ENCODE measurements at places on chromosomes 3 and 15.

DNA sequence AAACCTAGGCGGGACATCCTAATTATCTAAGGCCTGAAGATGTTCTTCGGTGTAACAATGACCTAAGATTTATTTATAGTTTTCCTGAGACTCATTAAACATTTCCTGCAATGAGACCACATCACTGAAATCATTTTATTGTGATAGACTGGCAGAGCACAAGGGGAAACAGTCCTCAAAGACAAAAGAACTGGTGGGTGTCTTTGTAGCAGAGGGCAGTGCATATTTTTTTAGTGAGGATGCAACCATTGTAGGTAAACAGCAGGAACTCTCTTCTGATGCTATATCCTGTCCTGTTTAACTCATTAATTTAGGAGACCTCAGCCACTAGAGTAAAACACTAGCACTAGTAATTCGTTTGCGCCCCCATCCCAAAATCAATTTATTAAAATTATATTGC lies 100.0 kb downstream of the MAGI1 start:
- no peak for DNase-seq

- DNase-seq = no peak
Observed at GRCh38 chr3:8702560-8702959, 31.0 kb upstream of the CAV3 start.

DNA sequence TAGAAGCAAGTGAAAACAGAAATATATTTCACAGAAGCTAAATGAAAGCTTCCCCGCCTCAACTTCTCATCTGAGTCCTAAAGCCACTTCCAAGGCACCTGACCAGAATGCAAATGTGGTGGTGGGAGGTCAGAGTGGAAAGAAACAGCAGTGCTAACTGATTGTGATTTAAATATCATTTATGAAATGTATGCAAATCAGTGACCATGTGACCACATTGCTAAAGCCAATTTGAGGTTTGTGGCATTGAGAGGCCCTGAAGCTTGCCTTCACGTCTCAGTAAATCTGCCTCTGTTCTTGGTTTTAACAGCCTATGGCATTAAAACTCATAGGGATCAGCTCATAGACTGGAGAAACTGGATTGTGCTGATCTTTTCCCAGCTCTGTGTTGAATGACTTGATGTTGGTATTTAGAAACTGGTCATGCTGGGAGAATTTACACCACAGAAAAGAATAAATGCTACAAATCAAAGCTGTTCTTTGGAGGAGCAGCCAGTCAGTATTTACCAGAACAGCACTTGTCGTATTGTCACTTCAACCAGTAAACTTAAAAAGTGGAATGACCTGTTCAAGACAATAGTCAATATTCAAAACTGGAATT lies 481.4 kb upstream of the ALCAM start:
- no peak for DNase-seq

DNA sequence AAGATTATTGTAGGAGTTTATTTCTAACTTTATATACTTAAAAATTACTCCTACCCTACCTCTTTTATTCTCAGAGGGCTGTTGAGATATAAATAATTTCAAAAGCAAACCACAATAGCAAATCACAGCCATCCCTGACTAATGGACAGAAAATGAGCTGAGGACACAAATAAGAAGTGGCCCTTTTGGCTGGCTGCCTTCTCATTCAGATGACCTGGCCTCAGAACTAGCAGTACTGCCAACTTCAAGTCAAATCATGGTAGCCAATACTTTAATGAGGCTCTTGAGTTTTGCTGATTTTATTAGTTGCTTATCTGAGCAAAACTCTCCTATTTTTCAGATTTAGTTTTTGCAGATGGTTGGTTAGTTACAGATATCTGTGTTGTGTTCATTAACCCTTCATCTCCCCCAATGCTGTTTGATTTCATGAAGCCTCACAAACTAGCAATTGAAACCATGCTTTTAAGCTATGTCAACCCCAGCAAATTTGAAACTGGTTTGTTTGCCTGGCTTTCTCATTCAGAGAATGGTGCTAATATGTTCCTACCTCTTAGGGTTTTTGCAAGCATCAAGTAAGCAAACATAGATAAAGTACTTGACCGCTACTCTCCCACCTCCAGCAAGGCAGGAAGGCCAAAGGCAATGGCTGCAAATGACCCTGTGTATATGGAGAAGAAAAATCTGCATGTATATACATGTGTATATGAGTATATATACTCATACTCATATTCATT lies 73.4 kb upstream of the HACD2 start:
- no peak for DNase-seq

- no peak for DNase-seq
Observed at GRCh38 chr3:112689989-112690388, 49.0 kb upstream of the CCDC80 start.

DNA sequence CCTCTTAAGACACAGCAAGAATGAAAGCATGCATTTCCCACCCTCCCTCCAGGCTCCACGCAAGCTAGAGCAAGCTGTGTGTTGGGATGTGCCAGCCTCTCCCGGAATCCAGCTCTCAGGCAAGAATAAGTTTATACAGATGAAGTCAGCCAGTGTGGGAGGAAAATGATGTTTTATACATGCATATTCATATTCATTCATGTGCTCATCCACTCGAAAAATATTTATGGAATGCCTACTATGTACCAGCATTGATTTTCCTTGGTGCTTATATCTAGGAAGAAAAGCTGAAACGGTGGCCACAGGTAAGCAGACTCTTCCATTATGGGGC lies 62.7 kb downstream of the KLHL6 start:
- no peak for DNase-seq

GRCh38 chr15:66236806-66237375 lies 16.7 kb downstream of the MEGF11 start:
- no peak for DNase-seq

DNA sequence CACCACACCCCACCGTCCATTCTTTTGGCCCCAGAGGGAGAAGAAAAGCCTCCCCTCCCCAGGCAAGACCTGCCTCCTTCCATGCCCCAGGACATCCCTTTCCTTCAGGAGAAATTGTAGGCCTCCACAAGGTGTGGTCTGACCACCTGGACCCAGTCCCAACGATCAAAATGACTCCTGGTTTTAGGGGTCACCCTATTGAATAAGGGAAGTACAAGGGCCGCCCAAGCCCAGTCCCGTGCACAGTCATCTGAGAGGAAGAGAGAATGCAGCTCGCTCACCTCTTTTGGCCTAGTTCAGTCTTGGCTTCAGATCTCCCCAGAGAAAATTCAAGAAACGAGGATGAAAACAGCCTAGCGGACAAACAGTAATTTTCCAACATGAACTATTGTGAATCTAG lies 249.1 kb downstream of the UACA start:
- DNase-seq = no peak

GRCh38 chr3:137349557-137350348 lies 392.0 kb downstream of the IL20RB start:
- DNase-seq = no peak

DNA sequence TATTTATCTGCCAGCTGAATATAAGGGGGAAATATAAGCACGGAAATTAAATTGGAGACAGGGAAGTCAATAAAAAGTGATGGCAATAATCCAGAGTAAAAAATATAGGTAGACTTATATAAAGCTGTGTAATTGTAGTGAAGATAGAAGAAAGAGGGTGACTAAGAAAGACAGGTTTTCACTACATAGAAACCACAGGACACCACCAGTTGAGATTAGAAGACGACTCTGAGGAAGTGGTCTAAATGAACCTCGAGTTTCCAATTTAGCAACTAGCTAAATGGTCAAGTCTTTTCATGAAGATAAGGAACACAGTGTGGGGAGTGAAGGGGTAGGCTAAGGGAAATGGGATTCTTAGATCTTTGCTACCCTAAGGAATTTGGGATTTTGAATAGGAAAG lies 188.8 kb upstream of the ARL6 start:
- no peak for DNase-seq

- DNase-seq = no peak
Observed at GRCh38 chr3:170171563-170171962, 10.0 kb downstream of the PHC3 start.

DNA sequence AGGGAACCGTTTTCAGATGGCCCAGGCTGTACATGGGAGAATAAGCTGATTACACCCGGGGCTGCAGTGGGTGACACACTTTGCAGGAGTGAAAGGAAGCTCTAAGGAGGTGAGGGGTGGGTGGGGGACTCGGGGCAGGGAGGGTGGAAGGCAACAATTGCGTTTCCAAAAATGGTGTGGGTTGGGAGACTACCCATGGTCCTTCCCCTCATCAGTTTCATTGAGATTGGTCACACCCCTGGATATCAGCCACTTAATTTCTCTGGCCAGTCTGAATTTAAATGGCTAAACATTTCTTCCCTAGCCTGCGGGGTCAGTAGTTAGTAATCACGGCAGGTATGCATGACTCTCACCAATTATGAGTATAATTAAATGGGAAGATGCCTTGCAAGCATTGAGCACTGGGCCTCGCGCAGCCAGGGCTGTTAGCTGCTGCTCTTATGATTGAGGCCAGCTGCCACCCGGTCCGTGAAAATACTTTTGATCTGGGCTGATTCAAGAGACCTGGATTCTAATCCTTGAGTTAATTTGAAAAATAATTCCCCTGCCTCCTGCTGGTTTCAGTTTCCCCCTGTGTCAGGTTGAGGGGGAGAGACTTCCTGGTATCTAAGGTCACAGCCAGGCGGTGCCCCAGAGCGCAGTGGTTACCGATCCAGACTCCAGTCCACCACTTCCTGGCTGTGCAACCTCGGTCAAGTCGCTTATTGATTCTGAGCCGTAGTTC lies 23.3 kb downstream of the SLC6A6 start:
- DNase-seq = no peak

- DNase-seq = no peak
Observed at GRCh38 chr3:191944835-191945234, 483.9 kb downstream of the PYDC2 start.

- no peak for DNase-seq
Observed at GRCh38 chr3:108218811-108219210, 3.4 kb downstream of the IFT57 start.

DNA sequence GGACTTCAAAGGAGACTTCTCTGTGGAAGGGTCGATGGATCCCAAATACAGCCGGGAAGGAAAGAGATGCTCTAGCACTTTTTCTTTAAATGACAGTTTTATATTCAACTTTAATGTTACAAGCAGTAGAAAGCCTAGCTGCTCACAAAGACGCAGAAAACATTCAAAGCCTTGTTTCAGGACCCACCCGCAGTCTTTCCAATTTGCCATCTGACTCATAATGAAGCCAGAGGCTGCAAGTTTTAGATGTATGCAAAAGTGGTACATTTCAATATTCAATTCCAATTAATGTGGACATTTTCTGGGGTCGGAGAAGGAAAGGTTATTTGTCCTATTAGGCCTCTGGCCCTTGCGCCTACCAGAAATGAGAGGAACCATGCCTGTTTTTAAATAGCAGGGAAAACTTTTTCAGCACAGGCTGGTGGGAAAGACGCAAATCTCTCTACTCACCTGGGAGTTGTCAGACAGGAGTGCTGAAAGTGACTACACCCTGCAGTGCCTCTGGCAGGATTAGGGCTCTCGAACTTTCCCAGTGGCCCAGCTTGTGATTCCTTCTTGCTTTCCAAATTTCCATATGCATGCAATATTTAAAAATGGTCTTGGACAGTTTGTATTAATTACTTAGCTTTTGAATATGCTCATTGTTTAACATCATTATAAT lies 117.4 kb upstream of the MBNL1 start:
- no peak for DNase-seq

DNA sequence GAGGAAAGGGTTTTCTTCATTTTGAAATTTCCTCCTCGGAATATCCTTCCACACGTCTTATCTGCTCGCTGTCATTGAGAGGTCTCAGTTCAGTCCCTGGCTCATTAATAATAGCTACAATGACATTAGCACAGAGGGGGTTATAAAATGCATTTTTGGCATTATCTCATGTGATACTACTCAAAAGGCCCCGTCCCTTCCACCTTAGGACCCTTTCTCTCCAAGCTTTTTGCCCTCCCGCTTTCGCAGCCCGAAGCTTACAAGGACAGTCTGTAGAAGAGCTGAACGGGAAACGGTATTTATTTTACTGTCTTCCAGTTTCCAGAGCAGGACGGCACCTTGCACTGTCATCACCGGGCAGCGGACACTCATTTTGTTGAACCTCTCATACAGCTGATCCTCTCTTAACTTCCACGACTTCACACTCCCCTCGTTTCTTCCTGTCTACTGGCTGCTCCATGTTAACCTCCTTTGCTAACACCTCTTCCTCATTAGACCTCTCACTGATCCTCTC lies 5.6 kb upstream of the PLEKHO2 start:
- DNase-seq = no peak

GRCh38 chr15:52551762-52552161 lies 17.1 kb downstream of the ARPP19 start:
- DNase-seq = no peak

- DNase-seq = no peak
Observed at GRCh38 chr3:178146406-178146831, 389.8 kb upstream of the KCNMB2 start.

- peak; percentile 71 for DNase-seq
Observed at GRCh38 chr15:73601451-73602445, 31.4 kb downstream of the NPTN start.
